CD8-positive, alpha-beta memory T cell (primary cell): ENCODE measurements at places on chromosomes 5 and 9.
A peak's percentile ranks its signal among the peaks of the same experiment; 100 is the strongest.

- H3K36me3 ChIP-seq = no peaks in the 10 kb centered on the region
- no peaks in the 10 kb centered on the region for H3K4me1 ChIP-seq
- DNase-seq = peak; percentile 71
- no peaks in the 10 kb centered on the region for H3K27me3 ChIP-seq
Observed at GRCh38 chr9:95127249-95128176, 190.0 kb downstream of the FANCC start.

DNA sequence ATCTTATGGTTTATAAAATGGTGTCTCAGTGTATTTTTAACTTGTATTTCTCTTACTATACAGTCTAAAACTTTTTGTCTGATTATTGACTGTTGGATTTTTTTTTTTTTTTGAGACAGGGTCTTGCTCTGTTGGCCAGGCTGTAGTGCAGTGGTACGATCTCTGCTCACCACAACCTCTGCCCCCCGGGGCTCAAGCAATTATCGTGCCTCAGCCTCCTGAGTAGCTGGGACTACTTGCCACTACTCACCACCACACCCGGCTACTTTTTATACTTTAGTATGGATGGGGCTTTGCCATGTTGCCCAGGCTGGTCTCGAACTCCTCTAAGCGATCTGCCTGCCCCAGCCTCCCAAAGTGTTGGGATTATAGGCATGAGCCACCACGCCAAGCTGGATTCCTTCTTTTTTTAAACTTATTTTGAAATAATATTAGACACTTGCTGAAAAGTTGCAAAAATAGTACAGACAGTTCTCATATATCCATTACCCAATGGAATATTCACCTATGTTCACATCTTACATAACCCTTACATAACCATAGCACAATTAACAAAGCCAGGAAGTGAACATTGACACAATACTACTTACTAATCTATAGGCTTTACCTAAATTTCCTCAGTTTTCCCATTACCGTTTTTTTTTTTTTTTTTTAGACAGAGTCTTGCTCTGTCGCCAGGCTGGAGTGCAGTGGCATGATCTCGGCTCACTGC is 47.2 kb downstream of the STOM start:
- DNase-seq = no peak
- no peaks in the 10 kb centered on the region for H3K36me3 ChIP-seq
- no peak overlapping the region for H3K4me3 ChIP-seq
- H3K27ac ChIP-seq = no peak overlapping the region

GRCh38 chr9:132774886-132775285 is 103.2 kb downstream of the AK8 start:
- no peak overlapping the region for H3K27ac ChIP-seq
- no peaks in the 10 kb centered on the region for H3K27me3 ChIP-seq
- H3K4me3 ChIP-seq = no peak overlapping the region
- H3K4me1 ChIP-seq = peaks cover 13% of the 10 kb centered on the region
- no peaks in the 10 kb centered on the region for H3K36me3 ChIP-seq

GRCh38 chr9:131222460-131222859 is 53.9 kb downstream of the FAM78A start:
- H3K27me3 ChIP-seq = no peaks in the 10 kb centered on the region
- H3K27ac ChIP-seq = no peak overlapping the region
- H3K4me3 ChIP-seq = no peak overlapping the region
- H3K36me3 ChIP-seq = peaks cover 12% of the 10 kb centered on the region
- no peaks in the 10 kb centered on the region for H3K4me1 ChIP-seq
